T-helper 9 cell (primary cell): ENCODE measurements at places on chromosomes 5 and 9.

GRCh38 chr5:61486476-61486875, 154.4 kb downstream of the ZSWIM6 start:
- no peak for DNase-seq

DNA sequence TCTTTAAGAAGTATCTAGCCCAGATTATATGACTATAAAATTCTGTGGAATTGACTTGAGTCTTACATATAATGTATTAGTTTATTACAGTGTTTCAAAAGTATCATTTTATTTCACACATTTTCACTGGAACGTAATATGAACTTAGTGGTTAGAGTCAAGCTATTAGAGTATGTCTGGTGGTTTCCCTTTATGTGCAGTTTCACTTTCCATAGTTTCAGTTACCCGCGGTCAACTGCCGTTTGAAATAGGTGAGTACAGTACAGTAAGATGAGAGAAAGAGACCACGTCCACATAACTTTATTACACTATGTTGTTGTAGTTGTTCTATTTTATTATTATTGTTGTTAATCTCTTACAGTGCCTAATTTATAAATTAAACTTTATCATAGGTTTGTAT, 50.5 kb downstream of the COMMD10 start:
- no peak for DNase-seq

DNA sequence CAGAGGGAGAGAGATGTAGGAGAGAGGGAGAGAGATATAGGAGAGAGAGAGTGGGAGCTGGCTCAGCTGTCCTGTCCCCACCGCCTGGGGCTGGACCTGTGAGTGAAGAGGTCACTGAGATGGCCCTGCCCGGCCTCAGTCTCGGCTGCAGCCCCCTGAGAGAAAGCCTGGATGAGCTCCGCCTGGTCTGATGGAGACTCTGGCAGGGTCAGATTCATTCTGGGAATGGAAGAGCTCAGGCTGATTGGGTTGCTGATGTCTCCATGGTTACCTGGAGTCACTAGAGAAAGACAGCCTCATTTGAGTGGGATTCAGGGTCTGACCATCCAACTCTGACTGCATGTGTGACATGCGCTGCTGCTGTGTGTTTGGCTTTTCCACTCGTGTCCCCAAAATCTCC, 27.1 kb upstream of the SEMA4D start:
- DNase-seq: no peak

- DNase-seq: no peak
Observed at GRCh38 chr9:115513148-115513547, 395.2 kb upstream of the TNC start.

DNA sequence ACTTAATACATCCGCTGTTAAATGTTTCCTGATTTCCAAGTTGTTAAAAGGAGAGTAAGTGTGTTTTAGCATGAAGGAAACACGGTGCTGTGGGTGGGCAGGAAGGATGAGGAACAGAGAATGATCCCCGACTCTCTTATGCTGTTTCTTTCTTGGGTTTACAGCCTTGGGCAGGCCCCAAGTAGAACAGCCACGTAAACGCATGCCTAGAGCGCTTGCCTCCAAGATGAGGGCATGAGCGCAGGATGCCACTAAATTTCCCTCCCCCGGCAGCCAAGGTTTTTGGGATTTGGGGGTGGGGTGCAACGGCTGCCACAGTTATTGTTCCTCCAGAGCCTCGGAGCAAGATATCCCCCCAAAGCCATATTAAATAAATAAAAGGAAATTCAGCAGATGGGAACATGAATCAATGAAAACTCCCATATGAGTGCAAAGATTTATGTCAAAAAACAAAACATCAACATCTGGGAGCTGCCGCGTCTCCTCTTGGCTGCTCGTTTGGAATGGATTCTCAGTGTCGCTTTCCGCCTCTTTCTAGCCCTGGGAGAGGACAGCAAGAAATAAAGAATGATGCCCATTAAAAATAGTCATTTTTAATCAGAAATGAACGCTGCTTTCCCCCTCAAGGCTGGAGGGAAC, 10.0 kb upstream of the DELE1 start:
- no peak for DNase-seq

DNA sequence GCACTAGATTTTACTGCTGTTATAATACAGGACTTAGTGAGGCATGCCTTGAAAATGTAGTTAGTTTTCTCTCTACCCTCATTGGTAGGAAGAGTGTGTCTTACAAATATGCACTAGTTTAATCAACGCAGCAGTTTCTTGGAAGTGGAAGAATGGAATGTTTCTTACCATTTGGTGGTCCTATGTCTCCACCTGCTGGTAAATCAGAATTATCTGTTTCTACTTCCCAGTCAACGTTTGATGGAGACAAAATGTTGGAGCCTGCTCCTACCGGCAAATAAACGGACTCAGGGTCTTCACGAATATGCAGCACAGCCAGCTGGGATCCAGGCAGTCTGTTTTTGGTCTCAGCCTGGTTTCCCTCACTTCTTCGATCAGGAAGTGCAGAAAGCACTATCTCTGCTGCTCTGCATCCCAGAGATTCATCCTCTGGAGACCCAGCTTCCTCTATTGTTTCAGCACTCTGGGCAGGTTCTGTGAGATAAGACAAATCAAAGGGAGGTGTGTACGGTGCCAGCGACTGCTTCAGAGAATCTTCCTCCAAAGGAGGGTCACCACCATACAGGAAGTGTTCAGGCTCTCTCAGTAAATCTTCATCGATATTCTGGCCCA, 59.5 kb upstream of the PCA3 start:
- DNase-seq: no peak

- no peak for DNase-seq
Observed at GRCh38 chr5:167284222-167284890, 1007.1 kb upstream of the WWC1 start.

DNA sequence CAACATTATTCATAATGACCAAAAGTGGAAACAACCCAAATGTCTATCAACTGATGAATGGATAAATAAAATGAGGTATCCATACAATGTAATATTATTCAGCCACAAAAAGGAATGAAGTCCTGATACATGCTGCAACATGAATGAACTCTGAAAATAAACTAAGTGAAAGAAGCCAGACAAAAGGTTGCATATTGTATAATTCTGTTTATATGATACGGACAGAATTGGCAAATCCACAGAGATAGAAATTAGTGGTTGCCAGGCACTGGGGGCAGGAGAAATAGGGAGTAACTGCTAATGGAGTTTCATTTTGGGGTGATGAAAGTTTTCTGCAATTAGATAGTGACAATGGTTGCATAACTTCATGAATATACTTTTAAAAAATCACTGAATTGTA, 47.0 kb downstream of the KIF24 start:
- no peak for DNase-seq

DNA sequence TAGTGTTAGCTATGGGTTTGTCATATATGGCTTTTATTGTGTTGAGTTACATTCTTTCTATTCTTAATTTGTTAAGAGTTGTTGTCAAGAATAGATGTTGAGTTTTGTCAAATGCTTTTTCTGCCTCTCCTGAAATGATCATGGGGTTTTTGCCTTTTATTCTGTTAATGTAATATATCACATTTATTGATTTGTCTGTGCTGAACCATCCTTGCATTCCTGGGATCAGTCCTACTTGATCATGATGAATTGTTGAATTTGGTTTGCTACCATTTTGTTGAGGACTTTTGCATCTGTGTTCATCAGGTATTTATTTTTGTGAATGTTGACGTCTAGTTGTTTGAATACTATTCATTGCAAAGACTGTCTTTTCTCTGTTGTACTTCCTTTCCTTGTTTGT, 23.9 kb downstream of the RIC1 start:
- DNase-seq: no peak
